ENCODE measurements at places on chromosomes 6 and 20.

- DNase-seq = no peak
Observed at GRCh38 chr6:7919871-7920270, 9.3 kb upstream of the TXNDC5 start.

- no peak for DNase-seq
Observed at GRCh38 chr6:144049386-144049785, 41.3 kb upstream of the PLAGL1 start.

DNA sequence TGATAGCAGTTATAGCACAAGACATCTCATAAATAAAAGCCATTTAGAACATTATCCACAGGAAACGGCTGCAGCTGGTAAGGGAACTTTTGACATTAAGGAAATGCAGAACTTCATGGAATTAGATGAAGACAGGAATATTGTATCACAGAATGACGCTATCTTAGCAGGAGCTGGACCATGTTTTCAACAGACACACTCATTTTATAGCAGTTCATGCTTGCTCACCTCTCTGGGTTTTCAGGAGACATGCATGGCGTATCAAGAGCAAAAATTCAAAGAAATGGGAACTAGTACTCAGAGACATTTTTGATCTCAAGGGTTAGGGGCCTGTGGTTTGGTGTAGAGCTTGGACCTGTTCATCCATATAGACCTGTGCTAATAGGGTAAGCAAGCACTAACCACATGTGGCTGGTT is 125.0 kb downstream of the FYN start:
- DNase-seq = no peak

GRCh38 chr6:34142061-34142998 is 3.6 kb downstream of the GRM4 start:
- DNase-seq = no peak

DNA sequence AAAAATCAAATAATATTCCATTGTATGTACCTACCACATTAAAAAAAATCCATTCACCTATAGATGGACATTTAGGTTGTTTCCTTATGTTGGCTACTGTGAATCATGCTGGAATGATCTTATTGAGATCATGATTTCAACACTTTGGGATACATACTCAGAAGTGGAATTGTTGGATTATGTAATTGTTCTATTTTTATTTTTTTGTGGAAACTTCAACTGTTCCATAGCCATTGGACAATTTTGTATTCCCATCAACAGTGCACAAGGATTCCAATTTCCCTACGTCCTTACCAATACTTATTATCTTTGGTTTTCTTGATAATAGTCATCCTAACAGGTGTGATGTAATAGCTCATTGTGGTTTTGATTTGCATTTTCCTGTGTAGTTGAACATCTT is 834.0 kb downstream of the MAFB start:
- DNase-seq = no peak
